ENCODE measurements at places on chromosomes 6 and 20. TPM values are rescaled to one million over a fixed set of nuclear protein-coding genes. Genes with fewer than 3 reads are reported as not detected.

Gene OR12D1
- total RNA-seq: not detected

Gene PSMB9
- 20.8 TPM for total RNA-seq

Gene SCRT2
- not detected for total RNA-seq

Gene TUBB2A
- 92.3 TPM for total RNA-seq

Gene IL22RA2
- total RNA-seq: not detected

Gene MATN4
- not detected for total RNA-seq

Gene NOX3
- total RNA-seq: not detected

DNA sequence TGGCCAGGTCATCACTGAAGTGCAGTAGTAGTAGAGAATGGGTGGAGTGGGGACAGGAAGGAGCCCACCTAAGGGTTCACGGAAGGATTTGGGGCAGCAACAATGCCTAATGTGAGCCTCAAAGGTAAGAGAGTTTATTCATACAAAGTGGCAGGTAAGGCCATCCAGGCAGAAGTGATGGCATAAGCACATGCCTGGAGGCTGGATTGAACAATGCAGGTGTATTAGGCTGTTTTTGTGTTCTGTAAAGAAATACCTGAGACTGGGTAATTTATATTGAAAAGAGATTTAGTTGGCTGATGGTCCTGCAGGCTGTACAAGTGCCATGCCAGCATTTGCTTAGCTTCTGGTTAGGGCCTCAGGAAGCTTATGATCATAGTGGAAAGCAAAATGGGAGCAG lies 48.3 kb downstream of the CLIC5 start:
- no peaks in the 10 kb centered on the region for H3K27me3 ChIP-seq
- no peak overlapping the region for H3K27ac ChIP-seq
- DNase-seq: no peak
- peaks cover 28% of the 10 kb centered on the region for H3K4me1 ChIP-seq
- H3K4me3 ChIP-seq: no peak overlapping the region

DNA sequence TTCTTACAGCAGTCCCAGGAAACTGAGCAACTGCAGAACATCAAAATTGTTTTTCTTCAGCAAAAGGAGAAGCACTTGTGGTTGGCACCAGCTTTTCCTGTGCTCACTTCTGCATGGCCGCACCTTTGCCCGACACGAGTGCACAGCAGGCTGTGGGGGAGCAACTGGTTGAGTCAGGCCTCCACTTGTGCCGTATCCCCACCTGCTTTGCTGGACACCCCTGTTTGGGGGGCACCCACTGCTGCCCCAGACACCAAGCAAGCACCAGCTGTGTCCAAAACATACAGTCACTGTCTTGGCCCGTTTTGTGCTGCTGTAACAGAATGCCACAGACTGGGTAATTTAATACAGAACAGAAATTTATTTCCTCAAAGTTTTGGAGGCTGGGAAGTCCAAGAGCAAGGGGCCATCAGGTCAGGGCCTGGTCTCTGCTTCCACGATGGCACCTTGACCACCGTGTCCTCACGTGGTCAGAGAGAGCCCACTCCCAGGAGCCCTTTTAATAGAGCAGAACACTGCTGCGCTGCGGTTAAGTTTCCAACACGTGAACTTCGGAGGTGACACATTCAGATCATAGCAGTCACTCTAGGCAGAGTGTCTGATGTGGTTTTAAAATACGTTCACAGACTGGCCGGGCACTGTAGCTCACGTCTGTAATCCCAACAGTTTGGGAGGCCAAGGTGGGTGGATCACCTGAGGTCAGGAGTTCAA lies 8.7 kb upstream of the GMEB2 start:
- no peak for DNase-seq
- H3K27me3 ChIP-seq: no peaks in the 10 kb centered on the region
- H3K4me3 ChIP-seq: no peak overlapping the region
- no peaks in the 10 kb centered on the region for H3K36me3 ChIP-seq
- H3K27ac ChIP-seq: no peak overlapping the region

GRCh38 chr6:152637296-152638047 lies at the start of gene SYNE1:
Gene SYNE1 (minus strand): TSS chr6:152637362. CDS start chr6:152628331, 9,031 bp downstream.
- no peak for DNase-seq
- peaks cover 13% of the 10 kb centered on the region for H3K4me1 ChIP-seq
- peaks cover 27% of the 10 kb centered on the region for H3K27me3 ChIP-seq

- H3K27ac ChIP-seq: no peak overlapping the region
- DNase-seq: peak; percentile 68
- no peaks in the 10 kb centered on the region for H3K4me1 ChIP-seq
- no peak overlapping the region for H3K4me3 ChIP-seq
Measured at GRCh38 chr20:59646487-59646886, 42.1 kb downstream of the PHACTR3 start.

DNA sequence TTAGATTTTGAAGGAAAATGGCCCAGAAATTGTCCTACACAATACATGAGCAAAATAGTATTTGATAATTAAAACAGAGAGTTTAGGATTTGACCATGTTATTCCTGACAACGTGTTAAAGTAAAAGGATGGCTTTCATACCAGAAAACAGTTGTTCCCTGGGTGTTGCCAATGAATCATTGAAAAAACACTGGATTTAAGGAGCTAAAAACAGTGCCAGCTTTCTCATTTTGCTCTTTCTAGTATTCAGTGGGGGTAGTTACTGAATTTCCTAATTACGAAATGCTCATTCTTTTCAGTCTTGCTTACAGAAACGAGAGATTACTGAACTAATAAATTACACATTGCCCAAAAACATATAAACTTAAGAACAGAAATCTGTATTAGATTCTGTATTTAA lies 26.6 kb upstream of the SNAP91 start:
- H3K27me3 ChIP-seq: no peaks in the 10 kb centered on the region
- H3K4me3 ChIP-seq: no peak overlapping the region
- no peak overlapping the region for H3K27ac ChIP-seq
- no peaks in the 10 kb centered on the region for H3K4me1 ChIP-seq

DNA sequence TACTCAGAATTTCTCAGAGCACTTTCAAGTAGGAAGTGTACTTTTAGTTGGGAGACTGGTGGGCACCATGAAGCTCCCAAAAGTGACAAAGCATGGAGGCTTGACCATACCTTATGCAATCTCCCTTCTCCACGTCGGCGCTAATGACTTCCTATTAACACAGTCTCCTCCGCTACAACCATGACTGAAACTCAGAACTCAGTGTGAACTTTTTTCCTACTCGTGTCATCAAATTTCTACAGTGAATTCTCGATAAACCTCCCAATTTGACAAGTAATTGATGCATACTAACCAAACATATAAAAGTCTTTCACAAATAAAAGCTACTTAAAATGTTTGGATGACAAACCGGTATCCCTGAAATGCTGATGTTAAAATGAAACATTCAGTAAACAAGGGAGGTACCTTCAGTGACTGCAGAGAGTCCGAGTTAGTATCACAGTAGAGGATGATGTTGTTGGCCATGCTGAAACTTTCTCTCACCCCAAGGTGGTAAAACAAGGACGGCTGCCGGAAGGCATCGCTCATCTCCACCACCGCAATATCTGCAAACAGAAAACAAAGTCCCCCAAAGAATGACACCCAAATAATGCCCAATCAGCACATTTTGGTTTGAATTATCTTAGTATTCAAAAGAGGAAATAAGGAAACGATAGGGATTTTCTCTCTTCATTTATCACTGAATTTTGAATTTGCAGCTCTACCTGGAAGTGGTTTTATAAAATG lies 72.1 kb downstream of the MAP3K5 start:
- H3K4me3 ChIP-seq: no peak overlapping the region
- DNase-seq: no peak
- no peaks in the 10 kb centered on the region for H3K36me3 ChIP-seq
- no peaks in the 10 kb centered on the region for H3K27me3 ChIP-seq

GRCh38 chr6:145112711-145113148 lies 622.6 kb downstream of the EPM2A start:
- H3K4me1 ChIP-seq: peaks cover 3% of the 10 kb centered on the region
- no peaks in the 10 kb centered on the region for H3K36me3 ChIP-seq
- H3K4me3 ChIP-seq: no peak overlapping the region
- peaks cover 5% of the 10 kb centered on the region for H3K27me3 ChIP-seq

DNA sequence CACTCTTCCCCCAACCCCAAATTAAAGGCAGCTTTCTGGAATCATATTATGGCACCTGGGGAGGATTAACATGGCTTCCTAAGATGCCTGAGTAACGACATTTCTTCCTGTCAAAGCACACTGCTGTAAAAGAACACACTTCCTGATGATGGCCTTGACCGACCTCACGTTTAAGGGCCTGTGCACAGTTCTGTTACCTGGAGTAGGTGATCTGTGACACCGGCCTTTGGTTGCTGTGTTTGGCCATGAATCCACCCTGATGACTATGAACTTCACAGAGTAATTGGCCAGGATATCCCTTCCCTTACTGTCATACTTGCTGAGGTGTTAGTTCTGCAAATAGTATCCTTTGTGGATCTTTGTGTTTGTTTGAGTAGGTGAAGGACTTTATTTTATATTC lies 45.8 kb downstream of the PLCB4 start:
- no peak overlapping the region for H3K4me3 ChIP-seq
- H3K27ac ChIP-seq: no peak overlapping the region
- no peaks in the 10 kb centered on the region for H3K36me3 ChIP-seq
- H3K27me3 ChIP-seq: no peaks in the 10 kb centered on the region
- H3K4me1 ChIP-seq: peaks cover 32% of the 10 kb centered on the region

- H3K4me1 ChIP-seq: no peaks in the 10 kb centered on the region
- no peaks in the 10 kb centered on the region for H3K27me3 ChIP-seq
- no peak overlapping the region for H3K4me3 ChIP-seq
- no peak for DNase-seq
Measured at GRCh38 chr6:163712566-163712961, 298.0 kb downstream of the QKI start.

GRCh38 chr6:73870907-73871306 lies 174.9 kb downstream of the CD109 start:
- H3K4me3 ChIP-seq: no peak overlapping the region
- H3K27me3 ChIP-seq: no peaks in the 10 kb centered on the region
- H3K36me3 ChIP-seq: no peaks in the 10 kb centered on the region

- DNase-seq: no peak
- H3K4me3 ChIP-seq: no peak overlapping the region
- H3K27me3 ChIP-seq: no peaks in the 10 kb centered on the region
Measured at GRCh38 chr20:35854713-35855348, 83.0 kb downstream of the PHF20 start.

DNA sequence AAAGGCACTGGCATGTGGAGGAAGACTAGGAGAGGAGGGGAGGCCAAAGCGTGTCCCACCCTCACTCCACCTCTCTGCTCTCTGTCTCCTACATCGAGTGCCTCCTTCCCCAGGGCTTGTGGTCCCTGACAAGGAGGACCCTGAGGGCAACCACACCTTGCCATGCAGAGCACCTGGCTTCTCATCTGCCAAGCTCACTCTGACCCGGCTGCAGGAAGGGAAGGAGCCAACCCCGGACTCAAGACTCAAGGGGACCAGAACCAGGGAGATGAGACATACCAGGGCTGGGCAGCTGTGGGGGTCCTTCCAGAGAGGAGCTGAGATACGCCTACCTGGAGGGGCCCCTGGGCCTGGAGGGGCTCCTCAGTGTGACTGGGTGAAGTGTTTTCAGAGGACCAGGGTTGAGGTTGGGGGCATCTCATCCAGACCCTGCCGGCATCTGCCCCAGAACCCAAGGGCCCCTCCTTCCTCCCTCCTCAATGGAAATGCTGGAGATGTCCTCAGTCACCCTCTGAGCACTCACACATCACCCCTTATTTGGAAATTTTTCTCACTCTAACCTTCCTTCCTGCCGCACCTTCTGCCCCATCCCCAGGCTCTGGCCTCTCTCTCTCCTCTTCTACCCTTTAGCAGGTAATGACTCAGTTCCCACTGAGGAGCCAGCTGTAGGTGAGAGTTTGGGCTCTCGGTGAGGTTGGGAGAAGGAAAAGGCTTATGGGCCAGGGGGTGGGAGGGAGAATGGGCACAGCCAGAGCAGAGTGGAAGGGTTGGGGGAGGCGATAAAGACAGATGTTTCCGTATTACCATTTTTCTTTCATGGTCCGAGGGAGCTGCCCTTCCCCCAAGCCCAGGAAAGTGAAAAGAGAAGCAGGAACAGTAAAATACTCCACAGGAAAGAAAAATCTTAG lies 32.0 kb upstream of the POU5F1 start:
- peaks cover 26% of the 10 kb centered on the region for H3K4me1 ChIP-seq
- no peaks in the 10 kb centered on the region for H3K27me3 ChIP-seq
- no peaks in the 10 kb centered on the region for H3K36me3 ChIP-seq
- no peak overlapping the region for H3K27ac ChIP-seq
- H3K4me3 ChIP-seq: no peak overlapping the region
- DNase-seq: no peak

DNA sequence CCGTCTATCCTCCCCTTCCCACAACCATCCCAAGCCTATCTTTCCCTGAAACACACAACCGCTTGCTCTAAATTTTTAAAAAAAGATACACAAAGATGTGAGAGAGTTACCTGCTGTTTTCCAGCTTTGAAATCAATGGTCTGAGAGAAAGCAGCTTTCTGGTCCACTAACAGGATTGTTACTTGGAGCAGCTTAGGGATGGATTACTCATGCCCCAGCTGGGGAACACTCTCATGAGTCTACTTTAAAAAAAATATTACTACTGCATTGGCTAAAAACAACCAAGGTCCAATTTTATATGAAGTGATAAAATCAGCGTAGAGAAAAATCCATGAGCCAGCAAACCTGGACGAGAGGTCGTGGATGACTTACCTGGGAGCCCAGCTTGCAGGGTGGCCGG lies 29.6 kb upstream of the FOXC1 start:
- no peak overlapping the region for H3K4me3 ChIP-seq
- DNase-seq: no peak
- no peaks in the 10 kb centered on the region for H3K36me3 ChIP-seq
- peaks cover 11% of the 10 kb centered on the region for H3K4me1 ChIP-seq
- H3K27me3 ChIP-seq: peaks cover 5% of the 10 kb centered on the region
- no peak overlapping the region for H3K27ac ChIP-seq

DNA sequence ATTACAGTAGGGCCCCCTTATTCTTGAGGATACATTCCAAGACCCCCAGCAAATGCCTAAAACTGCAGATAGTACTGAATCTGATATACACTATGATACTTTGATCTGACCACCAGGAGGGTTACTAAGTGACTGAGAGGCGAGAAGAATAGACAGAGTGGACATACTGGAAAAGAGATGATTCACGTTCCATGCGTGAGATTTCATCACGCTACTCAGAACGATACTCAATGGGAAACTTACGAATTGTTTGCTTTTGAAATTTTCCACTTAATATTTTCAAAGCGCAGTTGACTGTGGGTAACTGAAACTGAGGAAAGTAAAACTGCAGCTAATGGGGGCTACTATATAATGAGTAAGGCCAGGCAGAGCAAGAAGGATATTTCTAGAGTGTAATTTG lies 60.8 kb downstream of the STX11 start:
- H3K4me3 ChIP-seq: no peak overlapping the region
- peaks cover 10% of the 10 kb centered on the region for H3K4me1 ChIP-seq
- no peaks in the 10 kb centered on the region for H3K36me3 ChIP-seq
- peaks cover 33% of the 10 kb centered on the region for H3K27me3 ChIP-seq
- H3K27ac ChIP-seq: no peak overlapping the region

- no peak overlapping the region for H3K4me3 ChIP-seq
- peaks cover 14% of the 10 kb centered on the region for H3K4me1 ChIP-seq
- DNase-seq: no peak
- no peak overlapping the region for H3K27ac ChIP-seq
- no peaks in the 10 kb centered on the region for H3K36me3 ChIP-seq
Measured at GRCh38 chr6:160462116-160462515, 113.9 kb downstream of the SLC22A3 start.

GRCh38 chr6:145814035-145814500 lies 527 bp downstream of the FBXO30 start:
- peaks cover 3% of the 10 kb centered on the region for H3K36me3 ChIP-seq
- peak; percentile 84 for DNase-seq
- peak overlapping the region; percentile 96 for H3K27ac ChIP-seq
- H3K4me1 ChIP-seq: peaks cover 44% of the 10 kb centered on the region
- H3K4me3 ChIP-seq: peak overlapping the region; percentile 93
- no peaks in the 10 kb centered on the region for H3K27me3 ChIP-seq

Measured in osteocyte (in vitro differentiated cells).